Stimulated activated CD8-positive, alpha-beta memory T cell treated with anti-CD3 and anti-CD28 coated beads, Interleukin-2, amount 100 ng/mL, for 1 hour (primary cell): ENCODE measurements at places on chromosomes 1 and 21.

DNA sequence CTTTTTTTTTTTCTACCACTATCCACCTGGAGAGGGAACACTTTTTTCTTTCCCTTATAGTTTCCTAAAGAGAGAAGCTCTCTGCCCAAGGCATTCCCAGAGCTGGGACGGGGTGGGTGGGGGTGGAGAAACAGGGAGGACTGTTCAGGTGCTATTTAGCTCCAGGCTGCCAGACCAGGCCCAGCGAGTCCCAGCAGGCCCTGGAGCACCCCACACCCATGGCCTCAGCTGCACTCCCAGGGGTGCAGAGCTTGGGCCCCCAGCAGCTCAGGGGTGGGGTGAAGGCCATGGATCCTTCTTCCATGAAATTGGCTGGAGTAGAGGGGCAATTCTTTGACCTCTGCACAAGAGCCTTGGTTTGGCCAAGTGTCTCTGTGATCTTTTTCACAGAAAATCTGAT lies 4.1 kb downstream of the ETV3L start:
- DNase-seq: no peak

DNA sequence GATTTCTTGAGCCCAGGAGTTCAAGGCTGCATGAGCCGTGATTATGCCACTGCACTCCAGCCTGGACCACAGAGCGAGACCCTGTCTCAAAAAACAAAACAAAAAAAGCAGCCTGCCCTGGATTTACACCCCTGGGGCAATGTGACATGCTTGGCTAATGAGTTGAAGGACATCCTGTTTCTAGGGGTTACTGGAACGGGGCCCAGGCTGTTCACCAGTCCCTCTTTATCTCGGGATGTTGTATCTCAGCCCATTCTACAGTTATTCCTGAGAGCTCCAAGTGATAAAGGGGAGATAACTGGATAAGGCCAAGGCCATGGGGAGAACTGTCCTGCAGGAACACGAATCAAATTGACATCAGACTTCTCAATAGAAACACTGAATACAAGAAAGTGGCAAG lies 21.7 kb upstream of the S100A2 start:
- no peak for DNase-seq

GRCh38 chr1:168556647-168557046 lies 12.8 kb upstream of the XCL2 start:
- no peak for DNase-seq

GRCh38 chr1:201282931-201283829 lies at the start of gene PKP1:
Gene PKP1, plus strand, starts transcription at chr1:201283506. Its CDS starts 197 bp downstream, at chr1:201283703.
- DNase-seq: no peak

- DNase-seq: no peak
These were observed 27.2 kb downstream of the MCOLN2 start for GRCh38 chr1:84969489-84970250.

- DNase-seq: no peak
These were observed 56.9 kb upstream of the NRIP1 start for GRCh38 chr21:15121655-15122120.

DNA sequence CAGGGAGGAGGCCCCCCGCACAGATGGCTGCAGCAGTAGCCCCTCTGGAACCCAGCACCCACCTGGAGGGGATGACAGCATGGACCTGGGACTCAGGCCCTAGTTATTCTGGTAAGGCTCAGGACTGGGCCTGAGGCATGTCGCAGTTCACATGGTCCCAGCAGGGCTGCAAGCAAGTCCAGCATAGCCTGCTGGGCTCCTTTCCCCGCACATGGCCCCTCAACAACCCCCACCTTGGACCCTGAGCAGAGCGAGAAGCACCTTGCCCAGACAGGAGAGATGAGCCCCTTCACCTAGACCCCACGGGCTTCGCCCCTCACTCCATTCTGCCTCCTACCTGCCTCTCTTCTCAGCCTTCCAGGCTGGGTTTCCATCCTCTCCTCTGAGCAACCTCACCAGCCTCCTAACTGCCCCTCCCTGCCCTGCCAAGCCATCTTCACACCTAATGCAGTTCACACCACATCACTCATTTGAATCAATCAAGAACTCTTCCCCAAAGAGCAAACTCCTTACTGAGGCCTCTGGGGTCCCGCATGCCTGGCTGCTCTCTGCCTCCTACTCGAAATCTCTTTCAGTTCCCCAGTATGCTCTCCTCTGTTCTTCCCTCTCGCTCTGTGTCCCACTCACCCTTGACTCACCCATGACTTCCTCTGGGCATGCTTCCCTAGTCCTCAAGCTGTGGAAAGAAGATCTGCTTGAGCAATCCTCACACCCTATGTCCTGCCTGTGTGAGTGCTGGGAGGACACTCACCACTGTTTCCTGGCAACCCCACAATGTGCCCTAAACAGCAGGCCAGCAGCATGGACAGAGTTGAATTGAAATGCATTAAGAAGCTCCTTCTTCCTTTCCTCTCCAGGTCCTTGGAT lies 9.4 kb upstream of the THEMIS2 start:
- DNase-seq: no peak

DNA sequence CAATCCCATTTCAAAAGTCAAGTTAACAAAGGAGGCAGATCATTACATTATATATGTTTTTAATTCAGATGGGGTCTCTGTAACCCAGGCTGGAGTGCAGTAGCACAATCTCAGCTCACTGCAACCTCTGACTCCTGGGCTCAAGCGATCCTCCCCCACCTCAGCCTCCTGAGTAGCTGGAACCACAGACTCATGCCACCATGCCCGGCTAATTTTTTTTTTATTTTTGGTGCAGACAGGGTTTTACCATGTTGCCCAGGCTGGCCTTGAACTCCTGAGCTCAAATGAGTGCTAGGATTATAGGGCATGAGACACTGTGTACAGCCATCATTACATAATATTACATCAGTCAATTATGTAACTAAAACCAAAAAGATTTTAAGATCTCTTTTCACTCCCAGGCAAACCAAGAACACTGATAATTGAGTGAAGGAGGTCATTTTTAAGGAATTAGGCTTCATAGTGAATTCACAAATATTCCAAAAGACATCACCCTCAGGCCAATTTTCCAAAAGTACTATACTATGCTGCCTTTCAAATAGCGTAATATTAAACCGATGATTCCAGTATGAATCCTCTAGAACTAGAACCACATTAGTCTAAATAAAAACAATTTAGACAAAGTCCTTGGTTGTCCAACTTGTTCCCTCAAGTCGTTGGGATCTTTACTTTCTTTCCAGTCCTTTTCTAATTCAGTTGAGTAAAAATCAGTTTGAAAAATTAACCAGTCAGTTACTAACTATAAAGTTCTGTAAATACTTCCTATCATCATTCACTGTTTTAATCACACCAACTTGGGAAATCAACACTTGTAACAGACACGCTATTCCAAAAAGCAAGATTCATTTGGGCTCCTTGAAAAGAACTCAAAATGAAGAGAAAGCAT lies 16.1 kb downstream of the TOMM20 start:
- no peak for DNase-seq

DNA sequence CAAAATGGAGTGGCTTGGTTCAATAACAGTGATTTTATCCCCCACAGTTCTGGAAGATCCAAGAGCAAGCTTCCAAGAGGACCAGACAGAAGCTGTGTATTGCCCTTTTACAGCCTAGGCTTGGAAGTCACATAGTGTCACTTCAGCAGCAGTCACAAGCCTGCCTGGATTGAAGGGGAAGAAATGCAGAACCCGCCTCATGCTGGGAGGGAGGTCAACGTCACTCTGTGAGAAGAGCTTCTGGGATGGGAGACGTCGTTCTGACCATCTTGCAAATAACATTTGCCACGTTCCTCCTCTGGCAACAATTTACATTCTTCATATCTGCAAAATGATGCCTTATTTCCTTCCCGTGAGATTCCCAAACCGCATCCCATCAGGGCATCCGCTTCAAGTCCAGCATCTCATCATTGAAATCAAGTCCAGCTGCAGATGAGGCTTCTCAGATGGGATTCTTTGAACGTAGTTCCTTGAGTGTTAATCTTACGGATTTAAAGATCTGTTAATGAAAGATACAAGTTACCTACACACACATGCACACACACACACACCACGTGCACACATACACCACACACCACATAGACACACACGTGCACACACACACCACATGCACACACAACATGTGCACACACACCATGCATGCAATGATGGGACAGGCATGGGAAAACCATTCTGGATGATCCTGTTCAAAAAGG lies 23.9 kb upstream of the KIF1B start:
- no peak for DNase-seq

GRCh38 chr1:236140705-236141446 lies 1.5 kb upstream of the GPR137B start:
- no peak for DNase-seq

DNA sequence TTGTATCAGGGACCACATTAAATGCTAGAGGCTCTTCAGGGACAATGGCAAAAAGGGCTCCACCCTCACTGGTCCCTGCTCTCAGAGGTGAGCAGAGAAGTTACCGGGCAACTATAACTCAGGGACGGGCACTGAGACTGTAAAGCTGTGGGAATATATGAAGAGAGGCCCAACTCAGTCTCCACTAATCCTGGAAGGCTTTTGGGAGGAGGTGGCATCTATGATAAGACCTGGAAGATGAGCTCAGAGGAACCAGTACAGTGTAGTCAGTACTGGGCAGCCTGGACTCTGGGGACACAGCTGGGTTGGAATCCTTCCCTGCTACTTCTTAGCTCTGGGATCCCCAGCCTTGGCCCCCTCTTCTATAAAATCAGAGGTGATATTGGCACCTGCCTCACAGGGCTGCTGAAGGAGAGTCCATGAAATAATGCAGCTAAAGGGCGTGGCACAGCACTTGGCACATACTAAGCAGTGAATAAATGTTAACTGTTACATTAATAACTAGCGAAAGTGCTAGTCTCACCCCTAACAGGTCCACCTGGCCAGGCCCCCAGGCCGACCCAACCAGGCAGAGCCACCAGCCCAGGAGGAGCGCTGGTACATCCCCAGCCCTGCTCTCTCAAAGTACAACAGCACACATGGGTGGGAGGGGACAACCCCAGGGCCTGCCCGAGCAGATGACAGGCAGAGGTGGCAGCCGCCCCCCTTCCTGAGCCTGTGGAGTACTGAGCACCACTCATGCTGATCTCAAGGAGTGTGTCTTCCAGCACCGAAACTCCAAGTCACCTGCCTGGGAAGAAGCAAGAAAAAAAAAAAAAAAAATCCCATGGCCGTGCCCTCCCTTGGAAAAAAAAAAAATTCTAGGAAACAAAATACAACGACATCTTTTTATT lies 62.7 kb downstream of the CASZ1 start:
- no peak for DNase-seq

- no peak for DNase-seq
These were observed 6.6 kb downstream of the TNFRSF8 start for GRCh38 chr1:12069623-12070244.

- no peak for DNase-seq
These were observed 122.4 kb upstream of the COL6A1 start for GRCh38 chr21:45859041-45859761.

DNA sequence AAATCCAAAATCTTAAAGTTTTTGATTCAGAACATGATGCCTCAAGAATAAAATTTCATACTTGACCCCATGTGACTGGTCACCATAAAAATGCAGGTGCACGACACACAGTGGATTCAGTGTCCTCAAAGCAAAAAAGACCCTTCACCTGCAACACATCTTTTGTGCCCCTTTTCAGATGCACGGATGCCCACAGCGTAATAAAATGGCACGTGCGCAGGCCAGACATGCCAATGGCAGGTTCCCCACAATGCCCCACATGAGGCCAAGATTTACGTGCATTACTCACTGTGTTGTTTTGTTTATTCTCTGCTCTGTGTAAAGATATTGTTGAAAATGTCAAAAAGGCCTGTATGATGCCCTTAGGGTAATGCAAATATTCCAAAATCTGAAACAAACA lies 9.3 kb downstream of the KCNA10 start:
- DNase-seq: no peak

DNA sequence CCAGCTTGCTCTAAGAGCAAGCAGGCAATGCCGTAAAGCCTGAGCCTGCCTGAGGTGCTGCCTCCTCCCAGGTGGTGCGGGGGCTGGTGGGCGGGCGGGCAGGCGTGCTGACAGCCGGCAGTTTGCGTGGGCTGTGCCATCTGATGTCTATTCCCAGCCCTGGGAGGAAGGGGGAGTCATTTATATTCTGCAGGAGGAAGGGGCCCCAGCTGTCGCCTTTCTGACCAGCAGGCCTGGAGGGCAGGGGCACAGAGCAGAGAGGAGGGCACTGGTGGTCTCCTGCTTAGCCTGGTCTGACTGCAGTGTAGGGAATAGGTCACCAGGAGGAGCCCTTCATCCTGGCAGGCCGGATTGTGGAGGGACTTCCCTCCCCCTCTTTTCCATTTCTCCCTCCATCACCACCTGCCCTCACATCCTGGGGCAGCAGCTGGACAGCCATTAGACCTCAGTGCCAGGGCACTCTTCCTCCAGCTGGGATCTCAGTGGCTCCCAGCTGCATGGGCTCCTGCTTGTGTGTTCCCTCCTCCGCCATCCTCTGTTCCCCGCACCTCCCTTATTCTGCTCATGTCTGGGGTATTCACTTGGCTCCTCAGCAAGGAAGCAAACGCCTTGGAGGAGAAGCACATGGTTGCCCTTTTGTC lies 4.4 kb downstream of the CYB561D1 start:
- DNase-seq: no peak

DNA sequence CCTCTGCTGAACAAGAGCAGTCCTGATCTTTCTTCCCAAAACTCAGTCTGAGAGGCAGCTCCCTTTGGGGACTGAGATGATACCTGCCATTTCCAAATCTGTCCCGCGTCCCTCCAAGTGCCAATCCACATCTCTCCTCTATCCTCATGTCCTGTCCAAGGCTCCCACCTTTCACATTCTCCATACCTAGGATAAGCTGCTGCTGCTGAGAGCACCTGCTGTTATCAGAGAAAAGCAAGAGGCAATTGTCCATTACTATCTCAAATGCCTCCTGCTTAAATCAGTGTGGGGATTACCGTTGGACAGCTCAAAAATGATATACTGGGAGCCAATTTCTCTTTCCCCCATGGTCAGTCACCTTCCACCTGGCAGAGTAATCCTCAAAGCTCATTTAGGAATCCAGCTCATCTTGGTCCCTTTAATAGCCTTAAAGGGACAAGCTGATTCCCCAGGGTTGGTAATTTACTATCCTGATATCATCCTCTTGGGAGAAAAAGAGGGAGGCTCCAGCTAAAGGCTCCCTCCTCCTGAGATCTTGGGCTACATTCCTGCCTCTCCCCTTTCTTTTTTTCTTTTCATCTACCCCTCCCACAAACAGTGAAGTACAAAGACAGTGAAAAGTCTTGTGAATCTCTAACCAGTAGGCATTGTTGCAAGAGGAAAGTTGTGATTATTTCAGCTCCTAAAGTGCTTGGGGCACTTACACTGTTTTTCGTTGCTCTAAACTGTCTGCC lies 278.1 kb upstream of the CAMK1G start:
- no peak for DNase-seq
